ENCODE measurements at places on chromosomes 1 and 21. TPM values are rescaled to one million over a fixed set of nuclear protein-coding genes. Genes with fewer than 3 reads are reported as not detected.

Gene GJA9
- not detected for total RNA-seq

Gene TNFAIP8L2
- 6.2 TPM for total RNA-seq

Gene SHISA4
- not detected for total RNA-seq

Gene DDX20
- total RNA-seq: 21.8 TPM

Gene CXADR
- 0.13 TPM for total RNA-seq

Gene SPRR2B
- total RNA-seq: not detected

Gene TTC24
- 6.4 TPM for total RNA-seq

Gene CAMK1G
- total RNA-seq: not detected

Gene MX1
- 380 TPM for total RNA-seq

Gene KRTAP26-1
- not detected for total RNA-seq

Gene PRR9
- not detected for total RNA-seq

Gene ACTN2
- not detected for total RNA-seq

Gene DYNLT4
- 0.45 TPM for total RNA-seq

DNA sequence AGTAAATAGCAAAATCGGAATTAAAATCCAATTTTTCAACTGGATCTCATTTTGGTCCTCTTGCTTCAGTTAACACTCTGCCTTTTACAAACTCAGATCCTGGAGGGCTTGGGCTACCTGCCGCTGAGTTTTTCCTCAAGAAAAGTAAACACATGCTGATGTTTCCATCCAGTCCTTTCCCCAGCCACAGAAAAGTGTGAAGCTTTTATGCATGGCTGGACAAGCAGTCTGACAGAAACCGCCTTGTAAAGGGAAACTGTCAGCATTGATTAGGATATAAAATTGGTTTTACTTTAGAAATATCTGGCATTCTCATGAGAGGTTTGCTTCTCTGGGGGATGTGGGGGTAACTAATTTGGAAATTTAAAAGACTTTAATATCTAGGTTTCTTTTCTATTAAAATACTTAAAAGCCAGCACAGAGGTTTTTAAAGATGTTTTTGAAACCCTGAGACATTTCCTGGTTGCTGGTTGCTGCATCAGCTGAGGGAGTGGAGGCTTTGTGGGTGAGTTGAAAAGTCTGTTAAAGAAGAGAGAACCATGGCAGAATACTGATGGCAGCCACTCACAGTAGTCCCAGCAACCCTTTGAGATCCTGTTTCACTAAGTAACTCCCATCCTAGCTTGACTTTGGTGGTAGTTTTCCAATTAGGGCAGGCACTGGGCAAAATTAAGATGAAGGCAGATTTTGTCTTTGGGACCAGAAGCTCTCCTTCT, 238.3 kb downstream of the PAPPA2 start:
- DNase-seq: no peak

DNA sequence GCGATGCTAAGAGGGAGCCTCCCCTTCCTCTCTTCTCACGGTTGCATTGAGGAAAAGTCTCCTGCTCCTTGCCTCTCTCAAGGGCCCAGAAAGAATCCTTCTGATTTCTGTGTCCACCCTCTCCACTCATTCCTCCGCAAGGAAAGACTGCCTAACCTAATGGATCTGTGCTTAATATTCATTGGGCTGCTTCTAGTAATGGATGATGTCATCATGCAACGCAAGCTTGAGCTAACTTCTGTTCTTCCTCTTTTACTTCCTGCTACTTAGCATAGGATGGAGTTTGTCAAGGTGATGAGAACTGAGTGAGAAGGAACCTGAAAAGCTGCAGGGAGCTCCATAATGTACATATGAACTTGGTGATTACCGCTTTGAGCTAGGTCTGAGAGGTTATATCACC, 35.2 kb upstream of the HMGB4 start:
- no peak for DNase-seq

- DNase-seq: no peak
Observed at GRCh38 chr21:37088186-37088735, 15.2 kb downstream of the TTC3 start.

GRCh38 chr21:45636951-45637646, 6.4 kb upstream of the PCBP3 start:
- DNase-seq: no peak

DNA sequence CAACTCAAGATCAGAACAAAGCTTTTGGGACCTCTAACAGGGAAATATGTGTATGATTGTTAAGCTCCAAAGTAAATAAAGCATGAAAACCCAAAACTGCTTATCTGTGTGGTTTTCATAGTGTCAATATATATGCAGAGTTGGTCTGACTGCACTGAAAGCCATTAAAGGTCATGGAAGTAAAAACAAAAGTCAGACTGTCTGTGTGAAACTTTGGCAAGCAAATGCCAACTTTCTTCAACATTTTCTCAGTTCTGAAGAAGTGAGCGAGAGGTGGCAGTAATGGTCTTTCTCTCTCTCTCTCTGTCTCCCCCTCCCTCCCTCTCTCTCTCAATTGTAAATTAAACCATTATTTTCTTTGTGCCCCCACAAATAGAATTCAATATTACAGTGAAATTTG, 100.1 kb upstream of the S1PR1 start:
- peak; percentile 68 for DNase-seq

DNA sequence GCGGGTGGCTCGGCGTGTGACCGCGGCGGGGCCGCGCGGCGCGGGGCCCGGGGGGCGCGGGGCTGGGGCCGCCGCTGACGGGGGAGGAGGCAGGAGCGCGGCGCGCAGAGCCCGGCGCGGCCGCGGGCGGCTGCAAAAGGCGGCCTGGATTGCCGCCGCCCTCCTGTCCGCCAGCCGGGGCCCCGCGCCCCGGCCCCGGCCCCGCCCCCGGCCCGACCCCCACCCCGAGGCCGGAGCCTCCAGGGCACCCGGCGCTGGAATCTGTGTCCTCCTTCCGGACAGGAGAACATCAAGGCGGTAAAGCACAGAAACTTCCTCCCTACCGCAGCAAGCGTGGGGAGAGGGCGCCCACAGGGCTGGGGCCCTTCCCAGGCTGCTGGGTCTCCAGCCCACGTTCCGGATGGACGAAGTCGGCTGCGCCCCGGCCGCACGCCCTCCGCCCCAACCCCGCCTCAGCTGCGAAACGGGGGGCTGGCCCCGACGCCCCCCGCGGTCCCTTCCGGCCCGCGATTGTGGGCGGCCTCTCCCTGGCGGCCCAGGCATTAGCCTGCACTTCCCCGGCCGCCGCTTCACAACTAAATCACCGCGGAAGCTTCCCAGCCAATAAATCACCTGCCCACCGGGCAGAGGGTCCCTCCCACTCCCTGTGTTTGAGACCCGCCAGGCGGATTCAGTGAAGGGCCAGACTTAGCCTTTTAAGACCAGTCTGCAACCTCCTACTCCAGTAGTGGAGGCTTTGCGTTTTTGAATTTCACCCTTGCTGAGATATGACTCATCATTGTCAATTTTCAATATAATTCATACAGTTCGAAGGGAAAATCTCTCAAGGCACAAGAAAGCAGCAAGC, 106.0 kb downstream of the SLC45A1 start:
- DNase-seq: no peak

- DNase-seq: no peak
Observed at GRCh38 chr21:37546949-37547614, 180.5 kb downstream of the DYRK1A start.

GRCh38 chr1:66374561-66375111, 159.3 kb upstream of the SGIP1 start:
- DNase-seq: peak; percentile 96

GRCh38 chr1:55364216-55364615, 149.1 kb upstream of the USP24 start:
- DNase-seq: no peak

- no peak for DNase-seq
Observed at GRCh38 chr1:197985351-197985750, 68.2 kb downstream of the LHX9 start.

- no peak for DNase-seq
Observed at GRCh38 chr1:90501281-90501680, 215.8 kb downstream of the BARHL2 start.

DNA sequence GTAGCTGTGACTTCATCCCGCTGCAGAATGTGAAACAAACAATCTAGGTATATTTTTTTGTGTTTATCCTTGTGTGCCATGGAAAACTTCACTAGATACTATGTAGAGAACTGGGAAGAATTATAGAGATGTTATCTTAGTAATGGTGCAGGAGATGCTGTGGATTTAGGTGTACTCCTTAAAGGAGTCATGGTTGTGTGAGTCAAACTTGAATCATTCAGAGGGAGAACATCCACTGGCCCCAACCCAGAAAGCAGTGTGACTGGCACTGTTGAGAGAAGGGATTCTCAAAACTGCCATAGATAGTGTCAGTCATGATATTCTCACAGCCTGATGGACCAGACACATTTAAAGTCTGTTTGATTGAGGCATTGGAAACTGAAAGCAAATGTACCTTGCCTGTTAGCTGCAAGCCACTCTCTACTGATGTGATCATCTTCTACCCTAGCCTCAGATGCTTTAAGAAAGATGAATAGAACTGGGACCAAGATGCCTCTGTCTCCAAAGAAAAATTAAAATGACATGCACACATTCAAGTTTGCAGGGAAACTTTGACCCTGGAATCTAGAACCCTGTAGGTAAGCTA, 754.6 kb downstream of the MRPL39 start:
- no peak for DNase-seq

- DNase-seq: no peak
Observed at GRCh38 chr21:31530364-31530763, 129.1 kb upstream of the SOD1 start.

DNA sequence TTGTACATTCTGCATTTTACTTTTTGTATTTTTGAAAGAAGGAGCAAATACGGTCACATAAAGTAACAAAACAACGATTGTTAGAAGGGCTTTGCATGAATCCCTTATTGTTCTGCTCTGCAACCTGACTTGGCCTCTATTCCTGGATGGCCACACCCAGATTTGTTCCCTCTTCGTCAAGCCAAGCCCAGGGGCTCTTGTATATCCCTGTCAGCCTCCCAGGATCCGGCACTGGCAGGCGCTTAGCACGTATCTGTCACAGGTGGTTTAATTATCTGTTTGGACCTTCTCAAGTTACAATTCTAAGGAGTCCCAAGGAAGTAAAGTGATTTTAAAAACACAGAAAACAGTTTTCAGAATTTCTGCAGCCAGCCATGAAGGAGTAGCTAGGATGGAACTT, 28.0 kb downstream of the CRYAA start:
- no peak for DNase-seq

- DNase-seq: no peak
Observed at GRCh38 chr1:44405031-44405797, at the start of gene RNF220. RNF220 (plus strand) TSS chr1:44405255.

GRCh38 chr21:21085206-21085605, 87.0 kb downstream of the NCAM2 start:
- no peak for DNase-seq

DNA sequence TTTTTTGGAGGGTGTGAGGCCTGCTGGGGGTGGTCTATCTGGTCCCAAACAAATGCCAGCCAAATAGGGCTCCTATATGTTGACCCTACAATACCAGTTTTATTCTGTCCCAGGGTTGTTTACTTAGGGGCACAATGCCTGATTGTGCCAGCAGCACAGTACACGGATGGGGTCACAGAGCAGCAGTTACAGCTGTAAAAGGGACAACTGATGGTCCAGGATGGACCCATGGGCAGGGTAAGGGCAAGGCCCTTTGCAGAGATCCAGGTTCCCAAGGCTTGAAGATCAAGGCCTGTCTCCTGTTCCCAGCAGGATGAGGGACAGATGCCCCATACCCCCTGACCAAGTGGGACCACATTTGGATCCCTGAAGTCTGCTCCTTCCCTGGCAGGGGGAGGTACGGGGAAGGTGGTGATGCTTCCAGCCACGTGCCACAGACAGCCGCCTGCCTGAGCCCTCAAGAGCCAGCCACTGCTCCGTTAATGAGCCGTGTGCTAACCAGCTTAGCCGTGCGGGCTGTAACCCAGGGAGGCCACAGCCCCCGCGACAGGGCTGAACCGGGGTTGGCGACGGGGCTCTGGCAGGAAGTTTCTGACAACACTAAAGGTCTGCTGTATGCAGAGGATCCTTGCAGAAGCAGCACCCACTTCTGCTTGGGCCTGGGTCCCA, 18.2 kb downstream of the SLC6A9 start:
- DNase-seq: no peak

GRCh38 chr1:164838786-164839185, 279.8 kb downstream of the PBX1 start:
- DNase-seq: no peak

DNA sequence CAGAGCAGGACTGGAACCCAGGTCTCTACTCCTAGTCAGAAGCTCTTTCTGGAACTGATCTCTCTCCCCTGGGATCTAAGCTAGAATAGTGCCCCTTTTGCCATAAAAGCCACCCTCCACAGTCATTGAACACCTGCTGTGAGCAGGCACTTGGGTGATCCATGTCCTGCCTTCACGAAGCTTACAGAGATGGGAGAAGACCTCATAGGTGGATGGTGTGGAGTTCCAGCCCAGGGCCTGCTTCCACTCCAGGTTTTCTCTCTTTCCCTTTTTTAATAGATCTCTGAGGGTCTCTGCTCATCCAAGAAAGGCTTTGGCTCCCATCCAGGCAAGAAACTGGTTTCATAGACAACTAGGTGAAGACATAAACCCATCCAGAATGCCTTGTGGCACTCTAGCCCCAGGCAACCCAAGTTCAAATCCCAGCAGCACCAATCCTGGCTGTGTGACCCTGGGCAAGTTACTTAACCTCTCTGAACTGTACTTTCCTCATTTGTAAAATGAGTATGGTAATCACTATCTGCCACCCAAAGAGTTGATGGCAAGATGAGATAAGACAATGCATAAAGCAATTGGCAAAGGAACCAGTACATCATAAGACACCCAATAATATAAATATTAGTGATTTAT, 46.4 kb upstream of the TMEM51 start:
- no peak for DNase-seq

DNA sequence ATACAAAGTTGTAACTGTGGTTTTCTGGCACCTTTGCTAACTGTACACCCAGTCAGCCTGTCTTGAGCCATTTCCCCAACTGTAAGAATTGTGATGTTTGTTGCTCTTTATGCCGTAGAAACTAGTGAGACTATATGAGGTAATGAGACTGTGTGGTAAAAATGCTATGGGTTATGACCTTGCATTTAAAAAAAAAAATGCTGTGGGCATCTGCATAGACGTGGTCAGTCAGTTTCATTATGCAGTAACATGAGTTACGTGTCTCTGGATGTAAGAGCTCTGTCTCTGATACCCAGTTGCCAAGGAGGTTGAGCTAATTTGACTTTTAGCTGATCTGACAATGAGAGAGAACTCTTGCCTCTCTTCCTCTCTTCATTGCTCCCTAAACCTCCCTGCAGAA, 80.6 kb upstream of the LAMC2 start:
- no peak for DNase-seq

- no peak for DNase-seq
Observed at GRCh38 chr1:216843409-216843808, 120.2 kb upstream of the ESRRG start.

GRCh38 chr1:26318338-26319064, 743 bp downstream of the CD52 start:
- DNase-seq: no peak

GRCh38 chr1:180594723-180595122, 36.0 kb downstream of the OVAAL start:
- DNase-seq: no peak

DNA sequence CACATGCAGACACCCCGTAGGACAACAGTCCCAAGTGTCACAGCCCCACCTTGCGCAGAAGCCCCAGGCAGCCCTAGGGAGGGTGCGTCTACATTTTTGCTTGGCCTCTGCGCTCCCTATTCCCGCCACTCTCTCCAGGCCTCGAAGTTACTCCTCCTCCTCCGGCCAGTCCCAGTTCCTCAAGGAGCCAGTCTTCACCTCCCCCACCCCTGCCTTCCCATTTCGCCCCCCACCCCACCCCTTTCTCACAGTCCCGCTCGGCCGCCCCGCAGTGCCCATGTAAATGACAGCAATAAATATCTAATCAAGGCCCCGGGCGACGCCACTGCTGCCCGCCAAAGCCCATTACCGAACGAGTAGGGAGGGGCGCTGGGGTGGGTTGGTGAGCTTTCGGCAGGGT, 3.2 kb downstream of the DMBX1 start:
- DNase-seq: no peak

Measured in GM12878 (cell line).